Right renal pelvis (tissue), 4 donors: ENCODE measurements at places on chromosomes 2 and 18. TPM values are rescaled to one million over a fixed set of nuclear protein-coding genes. Genes with fewer than 3 reads are reported as not detected.

DNA sequence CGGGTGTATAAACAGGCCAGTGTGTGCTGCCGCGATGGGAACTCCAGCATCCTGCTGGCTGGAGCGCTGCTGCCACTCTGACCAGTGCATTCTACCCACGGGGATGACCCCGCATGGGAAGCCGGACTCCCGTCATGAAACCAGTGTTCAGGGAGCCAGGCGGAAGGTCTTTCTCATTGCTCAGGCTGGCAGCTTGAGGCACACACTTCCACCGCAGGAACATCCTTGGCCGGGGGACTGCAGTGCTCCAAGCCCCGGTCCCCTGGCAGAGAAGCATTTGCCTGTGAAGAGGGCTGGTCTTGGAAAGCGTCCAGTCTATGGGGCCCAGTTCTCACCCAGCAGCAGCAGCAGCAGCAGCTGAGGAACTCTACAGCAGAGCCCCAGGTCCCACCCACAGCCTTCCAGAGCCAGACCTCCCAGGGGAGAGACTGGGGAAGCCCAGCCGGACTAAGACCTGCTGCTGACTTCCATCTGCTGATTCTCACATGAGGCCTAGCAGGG is 235.9 kb downstream of the KLHL29 start:
- no peak for DNase-seq

The HNMT gene
- 64.2 TPM for polyA plus RNA-seq

GRCh38 chr2:44970846-44971450 is 29.4 kb downstream of the SIX3 start:
- no peak for DNase-seq

The ALLC gene
- polyA plus RNA-seq = not detected

The ABCB6 gene
- 40.3 TPM for polyA plus RNA-seq

DNA sequence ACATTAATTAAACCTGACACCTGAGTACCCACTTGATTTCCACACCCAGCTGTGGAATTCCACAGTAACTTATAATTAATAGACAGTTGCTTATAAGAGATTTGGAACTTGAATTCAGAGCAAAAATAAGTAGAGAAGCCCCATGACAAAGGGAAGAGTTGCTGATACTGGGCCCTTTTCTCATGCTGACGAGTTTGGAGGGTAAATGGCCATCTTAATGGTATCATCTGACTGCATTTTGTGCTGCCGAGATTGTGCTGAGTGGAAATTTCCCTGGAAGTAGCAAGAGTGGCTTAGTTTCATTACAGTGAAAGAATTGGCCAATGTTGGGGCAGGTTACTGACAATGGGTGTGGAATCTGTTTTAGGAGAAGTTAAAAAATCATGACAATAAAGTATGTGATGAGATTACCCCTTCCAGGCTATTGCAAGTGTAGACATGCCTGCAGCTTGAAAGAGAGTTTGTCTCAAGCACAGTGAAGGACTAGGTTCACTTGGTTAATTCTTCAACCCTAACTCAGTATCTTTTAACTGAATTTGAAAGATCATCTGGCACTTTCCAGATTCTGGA is 49.9 kb downstream of the VSNL1 start:
- no peak for DNase-seq

The TSHZ1 gene
- 32.6 TPM for polyA plus RNA-seq
